ENCODE measurements at places on chromosomes 5 and 9.
A peak's percentile ranks its signal among the peaks of the same experiment; 100 is the strongest.

- no peak for DNase-seq
Observed at GRCh38 chr5:37892586-37892985, 52.7 kb upstream of the GDNF start.

DNA sequence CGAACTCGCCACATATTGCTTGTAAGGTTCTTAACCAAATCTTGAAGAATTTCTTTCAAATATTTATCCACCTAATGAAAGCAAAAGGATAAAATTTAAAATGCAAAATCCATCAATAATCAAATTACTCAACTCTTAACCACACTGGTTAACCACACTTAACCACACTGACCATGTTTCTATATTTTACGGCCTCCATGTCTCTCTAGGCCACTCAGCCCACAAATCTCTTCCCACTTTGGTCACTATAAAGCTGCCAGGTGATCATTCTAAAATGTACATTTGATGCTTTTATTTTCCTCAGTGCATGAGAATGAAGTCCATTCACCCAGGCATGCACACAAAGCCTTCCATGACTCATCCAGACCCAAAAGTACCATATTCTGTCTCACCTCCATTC is 56.4 kb upstream of the OR2K2 start:
- no peak for DNase-seq

GRCh38 chr5:36723912-36724311 is 117.5 kb downstream of the SLC1A3 start:
- DNase-seq, result peak; percentile 58

DNA sequence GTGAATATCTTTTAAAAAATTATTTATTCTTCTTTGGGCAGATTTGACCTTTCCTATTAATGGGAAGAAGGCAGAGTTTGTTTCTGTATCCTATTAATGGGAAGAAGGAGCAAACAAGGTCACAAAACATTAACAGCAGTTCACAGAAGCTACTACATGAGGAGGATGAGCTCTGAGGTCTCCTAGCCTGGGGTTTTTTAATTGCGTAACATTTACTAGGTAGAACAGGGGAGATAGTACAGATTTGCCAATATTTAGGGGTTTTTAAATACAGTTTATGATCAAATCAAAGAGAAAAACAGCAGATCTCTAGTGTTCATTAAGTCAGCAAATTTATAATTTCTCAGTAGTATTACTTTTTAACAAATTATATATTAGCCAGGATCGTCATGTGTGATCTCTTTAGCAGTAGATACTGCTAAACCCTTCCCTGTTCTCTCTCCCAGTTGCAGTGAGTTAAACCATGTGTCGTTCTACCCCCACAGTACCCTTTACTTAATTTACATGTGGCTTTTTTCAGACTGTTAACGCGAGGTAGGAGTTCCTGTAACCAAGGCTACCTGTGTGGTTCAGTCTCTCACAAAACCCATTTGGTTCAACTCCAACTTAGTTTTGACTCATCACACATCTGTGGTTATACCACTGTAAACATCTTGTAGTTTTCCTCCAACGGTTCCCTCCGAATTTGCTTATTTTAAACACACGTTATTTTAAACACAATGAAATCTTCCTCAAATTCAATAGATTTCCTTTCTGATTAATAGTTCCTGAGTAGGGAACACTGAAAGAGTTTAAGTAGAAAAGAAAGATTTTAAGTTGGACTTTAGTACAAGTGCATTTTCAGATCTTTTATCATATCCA is 13.3 kb downstream of the SLC25A46 start:
- DNase-seq, result peak; percentile 6

DNA sequence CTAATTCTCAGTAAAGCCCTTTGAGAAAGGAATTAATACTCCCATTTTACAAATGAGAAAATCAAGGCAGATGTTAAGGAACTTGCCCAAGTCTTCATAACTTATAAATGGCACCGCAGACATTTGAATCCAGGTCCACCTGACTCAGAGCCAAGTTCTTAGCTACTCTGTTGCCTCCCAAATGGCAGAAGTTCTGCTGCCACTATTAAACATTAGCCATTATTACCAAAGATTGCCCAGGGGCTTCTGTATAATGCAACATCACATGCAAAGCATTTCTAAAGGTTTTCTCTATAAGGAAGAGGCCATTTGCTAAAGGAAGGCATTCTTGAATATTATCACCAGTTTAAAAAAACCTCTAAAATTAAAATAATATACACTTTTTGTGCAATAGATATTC is 28.3 kb downstream of the TPD52L3 start:
- no peak for DNase-seq

GRCh38 chr9:7957803-7958202 is 158.2 kb upstream of the DMAC1 start:
- no peak for DNase-seq

GRCh38 chr5:98768160-98768959 is 5.1 kb upstream of the RGMB start:
- peak; percentile 18 for DNase-seq

DNA sequence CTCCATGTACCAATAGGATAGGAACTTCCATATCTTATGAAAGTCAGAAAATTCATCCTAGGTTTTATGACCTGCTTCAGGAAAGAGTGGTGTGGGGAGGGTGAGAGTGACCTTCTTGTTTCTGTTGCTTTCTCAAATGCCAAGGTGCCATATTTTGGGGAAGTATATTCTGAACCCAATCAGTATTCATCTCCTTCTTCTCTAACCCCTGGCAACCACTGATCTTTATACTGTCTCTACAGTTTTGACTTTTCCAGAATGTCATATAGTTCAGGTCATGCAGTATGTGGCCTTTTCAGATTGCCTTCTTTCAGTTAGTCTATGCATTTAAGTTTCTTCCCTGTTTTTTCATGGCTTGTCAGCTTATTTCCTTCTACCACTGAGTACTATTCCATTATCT is 321.4 kb upstream of the SEMA6A start:
- DNase-seq, result no peak

DNA sequence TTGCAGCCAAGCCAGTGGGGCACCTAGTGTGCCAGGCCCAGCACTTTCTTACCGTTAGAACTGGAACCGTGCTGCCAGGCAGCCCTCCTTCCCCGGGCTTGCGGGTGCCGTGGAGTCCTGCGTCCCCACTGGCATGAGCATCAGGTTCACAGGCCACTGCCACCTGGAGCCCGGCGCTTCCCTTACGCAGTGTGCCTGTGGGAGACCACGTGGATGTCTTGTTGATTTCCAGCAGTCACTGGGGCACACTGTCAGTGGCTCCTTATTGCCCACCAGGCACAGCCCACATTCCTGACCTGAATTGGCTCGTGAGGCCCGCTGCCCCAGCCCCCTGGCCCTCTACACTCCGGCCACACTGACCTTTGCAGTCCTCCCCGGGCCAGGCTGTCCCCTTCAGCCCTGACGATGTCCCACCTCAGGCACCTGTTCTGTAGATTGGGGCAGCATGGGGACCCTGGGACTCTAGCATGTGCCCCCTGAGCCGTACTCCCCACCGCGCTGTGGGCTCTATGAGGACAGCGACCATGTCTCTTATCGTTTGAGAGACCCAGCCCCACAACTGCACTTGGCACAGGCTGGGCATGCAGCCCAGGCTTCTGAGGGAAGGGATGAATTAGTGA is 10.4 kb upstream of the CEL start:
- DNase-seq, result no peak

DNA sequence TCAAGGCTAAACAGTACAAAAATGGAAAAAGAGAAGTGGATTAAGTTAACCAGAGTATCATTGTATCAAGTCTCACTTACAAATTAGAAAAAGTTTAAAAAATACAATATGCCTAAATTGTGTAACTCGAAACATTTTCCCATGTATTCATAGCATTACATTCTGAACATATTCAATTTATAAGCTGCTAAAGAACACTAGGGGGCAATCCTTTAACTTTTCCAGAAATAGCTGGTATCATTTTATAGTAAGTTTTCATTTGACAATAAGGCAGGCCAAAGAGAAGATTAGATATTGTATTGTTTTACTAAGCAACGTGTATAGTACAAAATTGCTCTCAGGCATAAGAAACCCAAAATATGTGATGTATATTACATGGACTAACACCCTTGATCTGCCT is 234.6 kb downstream of the ADGRV1 start:
- no peak for DNase-seq

DNA sequence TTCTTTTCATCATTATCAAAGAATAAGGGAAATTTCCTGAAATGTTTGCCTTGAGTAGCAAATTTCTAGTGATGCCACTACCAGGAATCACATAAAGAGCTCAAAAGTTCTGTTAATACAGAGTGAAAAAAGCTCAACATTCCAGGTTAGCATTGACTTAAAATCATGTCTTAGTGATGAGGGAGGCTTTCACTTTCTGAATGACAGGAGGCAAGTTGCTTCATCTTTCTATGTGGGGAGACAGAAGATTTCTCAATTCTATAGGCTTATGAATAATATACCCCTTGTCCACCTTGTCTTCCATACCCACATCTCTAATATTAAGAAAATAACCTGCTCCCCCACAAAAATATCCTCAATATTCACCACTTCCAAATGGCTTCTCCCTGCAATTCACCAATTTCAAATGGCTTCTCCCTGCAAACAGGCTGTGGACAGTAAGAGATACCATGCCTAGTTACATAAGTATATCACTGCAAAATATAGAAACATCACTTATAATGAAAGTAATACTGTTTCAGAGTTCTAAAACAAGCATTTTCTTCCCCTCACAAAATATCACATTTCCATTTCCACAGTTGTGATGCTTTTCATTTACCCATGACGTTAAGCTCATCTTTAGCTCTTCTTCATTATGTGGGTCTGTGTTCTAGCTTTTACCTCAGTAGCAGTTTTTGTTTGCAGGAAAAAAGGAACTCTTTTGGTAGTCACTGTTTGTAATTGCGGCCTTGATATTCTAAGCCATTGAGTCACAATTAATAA is 2.2 kb upstream of the JAK2 start:
- no peak for DNase-seq

All from stimulated activated naive B cell treated with anti-CD40 and anti-IgM and Interleukin-4, amounts not matched to agents 10 μg/mL and 1 μg/mL and 100 μg/mL, for 72 hours (primary cell).